ENCODE measurements at places on chromosomes 16 and 17. TPM values are rescaled to one million over a fixed set of nuclear protein-coding genes. Genes with fewer than 3 reads are reported as not detected.

DNA sequence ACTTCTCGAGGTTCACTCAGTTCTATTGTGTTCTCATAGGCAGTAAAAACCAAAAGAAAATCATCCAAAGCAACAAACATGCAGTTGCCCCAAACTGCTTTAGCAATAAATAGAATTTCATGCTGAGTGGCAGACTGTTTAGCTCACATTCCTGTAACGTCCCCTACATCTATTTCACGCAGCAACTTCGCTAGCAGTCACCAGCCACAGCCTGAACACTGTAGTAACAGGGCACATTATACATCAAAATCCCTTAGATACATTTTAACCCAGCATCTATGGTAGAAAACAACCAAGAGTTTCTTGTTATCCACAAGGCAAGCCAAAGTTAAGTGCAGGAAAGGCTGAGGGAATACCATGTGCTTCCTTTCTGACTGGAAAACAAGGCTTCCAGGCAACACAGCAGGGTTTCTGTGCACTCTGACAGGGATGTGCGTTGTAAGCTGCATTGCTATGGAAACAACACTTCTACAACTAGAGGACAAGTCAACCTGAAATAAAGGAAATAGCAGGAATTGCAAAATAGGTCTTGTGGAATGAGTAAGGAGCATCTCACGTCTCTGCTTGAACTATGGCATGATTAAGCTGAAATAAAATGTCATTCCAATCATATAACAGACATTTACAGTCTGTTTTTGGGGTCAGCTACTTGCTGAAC lies 55.4 kb downstream of the CFDP1 start:
- DNase-seq, result no peak
- no peaks in the 10 kb centered on the region for H3K36me3 ChIP-seq
- H3K4me3 ChIP-seq, result no peak overlapping the region
- H3K4me1 ChIP-seq, result peaks cover 15% of the 10 kb centered on the region
- no peaks in the 10 kb centered on the region for H3K27me3 ChIP-seq

DNA sequence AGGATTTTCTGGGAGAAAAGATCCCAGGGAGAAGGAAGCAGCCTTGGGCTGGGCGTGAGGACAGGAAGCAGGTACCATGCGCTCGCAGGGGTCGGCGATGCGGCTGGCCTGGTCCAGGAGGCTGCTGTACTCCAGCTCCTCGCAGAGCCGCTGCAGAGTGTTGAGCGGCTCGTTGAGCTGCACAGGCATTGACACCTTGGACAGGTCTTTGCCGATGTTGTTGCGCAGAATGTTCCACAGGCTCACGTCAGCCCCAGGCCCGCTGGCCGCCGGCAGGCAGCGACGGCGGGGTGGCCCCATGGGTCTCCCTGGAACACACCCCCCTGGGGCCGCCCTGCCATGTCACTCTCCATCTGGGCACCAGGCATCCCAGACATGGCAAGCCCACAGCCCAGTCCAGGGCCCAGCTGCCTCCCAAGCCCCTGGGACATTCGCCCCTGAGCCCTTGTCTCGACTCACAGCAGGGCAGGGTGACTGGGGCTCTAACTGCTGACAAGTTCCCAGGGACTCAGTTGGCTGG lies 8.0 kb downstream of the OSBPL7 start:
- no peaks in the 10 kb centered on the region for H3K4me1 ChIP-seq
- no peak for DNase-seq
- H3K4me3 ChIP-seq, result no peak overlapping the region
- H3K27ac ChIP-seq, result no peak overlapping the region
- H3K36me3 ChIP-seq, result peaks cover 12% of the 10 kb centered on the region

Gene FSCN2
- not detected for polyA plus RNA-seq

- H3K36me3 ChIP-seq, result no peaks in the 10 kb centered on the region
- no peak for DNase-seq
- no peaks in the 10 kb centered on the region for H3K27me3 ChIP-seq
- no peak overlapping the region for H3K27ac ChIP-seq
- H3K4me1 ChIP-seq, result no peaks in the 10 kb centered on the region
Measured at GRCh38 chr17:57366177-57366557, 109.8 kb downstream of the MSI2 start.

DNA sequence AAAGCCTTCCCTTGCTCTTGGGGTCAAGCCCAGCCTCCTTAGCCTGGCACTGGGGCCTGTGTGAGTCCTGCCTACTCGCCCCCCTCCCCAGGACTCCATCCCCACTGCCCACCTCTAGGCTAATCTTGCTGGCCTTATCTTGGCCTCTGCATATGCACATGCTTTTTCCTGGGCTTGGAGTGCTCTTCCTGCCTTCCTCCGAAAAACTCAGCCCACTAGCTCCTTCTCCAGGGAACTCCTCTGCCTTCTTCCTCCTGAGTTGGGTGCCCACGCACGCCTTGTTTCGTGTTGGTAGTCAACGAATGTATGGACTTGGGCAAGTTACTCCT lies 16.5 kb downstream of the TBX2 start:
- DNase-seq, result no peak
- H3K27me3 ChIP-seq, result no peaks in the 10 kb centered on the region
- no peak overlapping the region for H3K27ac ChIP-seq
- no peak overlapping the region for H3K4me3 ChIP-seq

GRCh38 chr17:50546701-50547034 lies 306 bp upstream of the SPATA20 start:
- DNase-seq, result no peak
- H3K27ac ChIP-seq, result peak overlapping the region; percentile 66
- peak overlapping the region; percentile 65 for H3K4me3 ChIP-seq
- no peaks in the 10 kb centered on the region for H3K27me3 ChIP-seq
- no peaks in the 10 kb centered on the region for H3K36me3 ChIP-seq

DNA sequence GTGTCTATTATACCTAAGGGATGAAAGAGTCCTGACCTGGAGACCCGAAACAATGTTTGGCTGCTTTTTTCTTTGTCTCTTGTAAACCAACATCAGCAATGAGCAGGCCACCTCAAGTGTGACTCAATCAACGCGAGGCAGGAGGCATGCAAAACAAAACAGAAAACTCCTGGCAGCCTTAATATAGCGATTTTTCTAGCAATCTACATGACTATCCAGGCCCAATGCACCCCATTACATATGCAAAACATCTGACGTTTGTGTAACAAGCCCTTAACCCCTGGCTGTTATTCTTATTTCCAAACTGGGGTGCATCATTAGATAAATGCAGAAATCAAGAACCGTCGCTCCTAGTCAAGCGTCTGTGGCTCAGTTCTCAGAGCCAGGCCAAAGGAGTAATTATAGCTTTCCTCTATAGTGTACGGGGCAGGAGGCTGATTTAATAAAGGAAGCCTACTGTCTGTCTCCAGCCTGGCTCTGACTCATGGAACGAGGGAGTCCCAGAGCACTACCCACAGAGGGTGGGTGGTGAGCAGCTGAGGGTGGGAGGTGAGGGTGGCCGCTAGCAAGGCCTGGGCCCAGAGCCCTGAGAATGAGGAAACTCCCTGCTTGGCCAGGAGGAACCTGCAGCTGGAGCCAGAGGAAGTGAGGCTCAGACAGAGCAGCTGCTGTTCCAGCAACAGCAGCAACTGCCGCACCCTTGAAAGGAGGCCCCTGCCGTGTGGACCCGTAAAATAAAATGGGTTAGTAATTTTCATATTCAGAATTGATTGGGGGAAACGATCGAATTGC lies 43.9 kb downstream of the CHD9 start:
- peaks cover 11% of the 10 kb centered on the region for H3K4me1 ChIP-seq
- H3K36me3 ChIP-seq, result no peaks in the 10 kb centered on the region
- peak; percentile 4 for DNase-seq

- H3K27ac ChIP-seq, result peak overlapping the region; percentile 39
- DNase-seq, result no peak
- peaks cover 19% of the 10 kb centered on the region for H3K4me1 ChIP-seq
Measured at GRCh38 chr17:29146369-29146972, 33.7 kb downstream of the MYO18A start.

Gene TP53TG3C
- polyA plus RNA-seq, result not detected

Gene SLFN14
- polyA plus RNA-seq, result not detected

Gene PRPSAP1
- 59.1 TPM for polyA plus RNA-seq

Gene KRT33A
- polyA plus RNA-seq, result not detected

Gene VKORC1
- 82.3 TPM for polyA plus RNA-seq

DNA sequence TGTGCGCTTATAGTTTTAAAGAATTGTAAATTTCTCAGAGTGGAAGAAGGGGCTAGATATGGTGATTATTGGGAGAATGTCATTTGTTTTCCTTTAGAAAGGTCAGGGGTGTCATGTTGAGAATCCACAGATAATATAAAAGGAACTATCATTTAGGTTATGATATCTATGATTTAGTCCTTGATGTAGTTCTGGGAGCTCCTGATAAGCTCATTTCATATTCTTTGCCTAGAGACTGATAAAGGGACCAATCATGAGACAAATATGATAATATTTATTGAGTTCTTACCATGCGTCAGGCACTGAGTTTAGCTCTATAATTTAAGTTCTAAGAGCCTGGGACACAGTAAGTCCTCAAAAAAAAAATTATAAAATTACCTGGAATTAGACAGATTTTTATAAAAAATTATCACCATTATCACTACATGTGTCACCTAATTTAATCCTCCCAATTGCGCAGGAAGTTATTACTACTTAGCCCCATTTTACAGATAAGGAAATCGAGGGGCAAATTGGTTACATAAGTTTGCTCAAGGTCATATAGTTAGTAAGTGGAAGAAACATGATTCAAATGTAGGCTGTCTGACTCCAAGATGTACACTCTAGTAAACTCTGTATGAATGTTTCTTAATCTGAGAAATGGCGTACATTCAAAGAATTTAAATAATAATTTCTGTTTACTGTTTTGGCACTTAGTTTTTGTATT lies 2.5 kb downstream of the AATF start:
- no peak overlapping the region for H3K4me3 ChIP-seq
- H3K27ac ChIP-seq, result no peak overlapping the region
- peaks cover 33% of the 10 kb centered on the region for H3K4me1 ChIP-seq
- peaks cover 6% of the 10 kb centered on the region for H3K36me3 ChIP-seq

DNA sequence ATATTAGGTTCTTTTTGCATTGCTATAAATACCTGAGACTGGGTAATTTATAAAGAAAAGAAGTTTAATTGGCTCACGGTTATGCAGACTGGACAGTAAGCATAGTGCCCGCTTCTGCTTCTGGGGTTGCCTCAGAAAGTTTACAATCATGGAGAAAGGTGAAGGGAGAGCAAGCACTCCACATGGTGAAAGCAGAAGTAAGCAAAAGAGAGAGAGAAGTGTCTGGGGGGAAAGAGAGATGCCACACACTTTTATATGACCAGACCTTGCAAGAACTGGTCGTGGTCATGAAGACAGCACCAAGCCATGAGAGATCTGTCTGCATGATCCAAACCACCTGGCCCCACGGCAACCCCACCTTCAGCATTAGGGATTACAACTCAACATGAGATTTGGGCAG lies 45.4 kb downstream of the KCNJ16 start:
- no peaks in the 10 kb centered on the region for H3K4me1 ChIP-seq
- DNase-seq, result no peak
- no peak overlapping the region for H3K27ac ChIP-seq
- H3K4me3 ChIP-seq, result no peak overlapping the region
- H3K27me3 ChIP-seq, result no peaks in the 10 kb centered on the region

DNA sequence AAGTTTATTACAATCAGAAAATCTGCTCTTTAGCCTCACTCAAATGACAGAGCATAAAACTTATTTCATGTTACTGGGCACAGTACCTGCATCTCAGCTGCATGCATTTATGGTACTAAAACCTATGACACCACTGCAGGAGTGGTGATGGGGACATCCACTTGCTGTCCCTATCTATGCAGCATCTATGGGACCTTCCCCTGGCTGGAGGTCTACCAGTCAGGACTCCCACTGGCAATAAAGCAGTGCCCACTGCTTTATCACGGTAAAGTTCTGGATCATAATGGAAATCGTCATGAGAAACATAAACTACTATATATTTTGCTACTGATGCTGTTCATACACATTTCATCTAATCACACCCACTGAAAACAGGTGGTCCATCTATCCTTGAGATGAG lies 26.2 kb downstream of the NSMCE1 start:
- H3K36me3 ChIP-seq, result no peaks in the 10 kb centered on the region
- H3K27me3 ChIP-seq, result no peaks in the 10 kb centered on the region
- peak overlapping the region; percentile 38 for H3K4me3 ChIP-seq
- no peak for DNase-seq
- no peak overlapping the region for H3K27ac ChIP-seq

Gene SMPD3
- polyA plus RNA-seq, result 0.32 TPM

Gene FBXW10
- polyA plus RNA-seq, result not detected

GRCh38 chr16:89749637-89750036 lies 28.3 kb downstream of the ZNF276 start:
- no peak overlapping the region for H3K4me3 ChIP-seq
- no peaks in the 10 kb centered on the region for H3K36me3 ChIP-seq
- DNase-seq, result no peak
- H3K4me1 ChIP-seq, result peaks cover 14% of the 10 kb centered on the region
- no peaks in the 10 kb centered on the region for H3K27me3 ChIP-seq

GRCh38 chr16:83138976-83139690 lies 512.4 kb downstream of the CDH13 start:
- H3K36me3 ChIP-seq, result no peaks in the 10 kb centered on the region
- no peaks in the 10 kb centered on the region for H3K4me1 ChIP-seq
- no peak for DNase-seq
- no peaks in the 10 kb centered on the region for H3K27me3 ChIP-seq
- no peak overlapping the region for H3K4me3 ChIP-seq
- H3K27ac ChIP-seq, result no peak overlapping the region

Gene MED1
- 20.6 TPM for polyA plus RNA-seq

GRCh38 chr16:67419931-67420330 lies 3.7 kb upstream of the ZDHHC1 start:
- H3K36me3 ChIP-seq, result no peaks in the 10 kb centered on the region
- no peak overlapping the region for H3K27ac ChIP-seq
- no peak for DNase-seq

Data from naive thymus-derived CD4-positive, alpha-beta T cell (primary cell).